ENCODE measurements at places on chromosomes 2 and 18. TPM values are rescaled to one million over a fixed set of nuclear protein-coding genes. Genes with fewer than 3 reads are reported as not detected.

TMEM163 gene
- not detected for total RNA-seq

IL1B gene
- not detected for total RNA-seq

DGKD gene
- total RNA-seq: 89.0 TPM

ARHGAP15 gene
- total RNA-seq: 0.41 TPM

ECEL1 gene
- 2.9 TPM for total RNA-seq

RAB6C gene
- total RNA-seq: 0.13 TPM

SNORC gene
- total RNA-seq: 6.8 TPM

RND3 gene
- 45.3 TPM for total RNA-seq

PLB1 gene
- 0.80 TPM for total RNA-seq

OSR1 gene
- total RNA-seq: 4.4 TPM

ATG9A gene
- total RNA-seq: 75.1 TPM

RALB gene
- total RNA-seq: 47.8 TPM

ZNG1B gene
- total RNA-seq: 37.1 TPM

FEV gene
- not detected for total RNA-seq

CIDEA gene
- total RNA-seq: not detected

LAMA3 gene
- 8.1 TPM for total RNA-seq

RUFY4 gene
- not detected for total RNA-seq

CYP27A1 gene
- total RNA-seq: 7.7 TPM

RAD51AP2 gene
- total RNA-seq: not detected

NEU4 gene
- total RNA-seq: 10.0 TPM

BOLL gene
- total RNA-seq: not detected

OTOF gene
- 0.41 TPM for total RNA-seq

CCDC148 gene
- total RNA-seq: 0.92 TPM

RTKN gene
- 83.1 TPM for total RNA-seq

RAB31 gene
- 118 TPM for total RNA-seq

CYP27C1 gene
- 5.7 TPM for total RNA-seq

SLC4A1AP gene
- total RNA-seq: 22.2 TPM

STPG4 gene
- 0.36 TPM for total RNA-seq

SPIRE1 gene
- total RNA-seq: 45.5 TPM

ICA1L gene
- total RNA-seq: 6.4 TPM

ZBTB14 gene
- total RNA-seq: 12.6 TPM

UGT1A1 gene
- not detected for total RNA-seq

CFC1 gene
- total RNA-seq: not detected

WIPF1 gene
- total RNA-seq: 8.3 TPM

NEUROD1 gene
- total RNA-seq: not detected

IL1F10 gene
- total RNA-seq: not detected

CRYGD gene
- total RNA-seq: not detected

B4GALT6 gene
- total RNA-seq: 36.3 TPM

PLGLB2 gene
- not detected for total RNA-seq

DNAH7 gene
- total RNA-seq: 0.98 TPM

FER1L5 gene
- not detected for total RNA-seq

FECH gene
- total RNA-seq: 25.2 TPM

RGPD3 gene
- total RNA-seq: 0.31 TPM

ZNF892 gene
- 8.1 TPM for total RNA-seq

TSPYL6 gene
- total RNA-seq: not detected

DSC2 gene
- 2.7 TPM for total RNA-seq

GNLY gene
- total RNA-seq: not detected

UGT1A5 gene
- total RNA-seq: not detected
